ENCODE measurements at places on chromosomes 3 and 15.

- no peak for DNase-seq
Measured at GRCh38 chr3:109963831-109964230, 626.5 kb upstream of the DPPA4 start.

GRCh38 chr3:138063416-138063815, 52.0 kb downstream of the DZIP1L start:
- DNase-seq = no peak

- peak; percentile 80 for DNase-seq
Measured at GRCh38 chr15:39188930-39189329, 391.9 kb upstream of the THBS1 start.

DNA sequence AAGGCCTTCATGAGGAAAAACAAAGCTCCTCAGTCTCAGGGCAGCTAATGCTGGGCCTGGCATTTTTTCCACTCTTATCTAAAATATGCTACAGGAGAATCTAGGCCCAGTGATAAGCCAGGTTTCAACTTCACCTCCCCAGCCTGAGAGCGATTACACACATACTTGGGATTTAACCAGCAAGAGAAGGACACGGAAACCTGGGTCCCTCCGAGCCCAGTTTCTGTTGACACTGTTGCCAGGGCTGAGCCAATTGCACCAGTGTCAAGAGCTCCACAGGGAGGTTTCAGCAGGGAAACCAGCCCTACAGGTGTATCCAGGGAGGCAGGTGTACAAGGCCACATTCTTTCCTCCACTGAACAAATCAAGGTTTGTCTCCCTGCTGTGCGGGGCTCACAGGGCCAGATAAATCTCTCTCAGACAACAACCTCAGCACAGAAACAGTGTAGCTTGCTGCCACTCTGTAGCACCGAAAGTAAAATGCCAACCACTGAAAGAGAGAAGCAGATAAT, 85.4 kb downstream of the MAGI1 start:
- DNase-seq = no peak

DNA sequence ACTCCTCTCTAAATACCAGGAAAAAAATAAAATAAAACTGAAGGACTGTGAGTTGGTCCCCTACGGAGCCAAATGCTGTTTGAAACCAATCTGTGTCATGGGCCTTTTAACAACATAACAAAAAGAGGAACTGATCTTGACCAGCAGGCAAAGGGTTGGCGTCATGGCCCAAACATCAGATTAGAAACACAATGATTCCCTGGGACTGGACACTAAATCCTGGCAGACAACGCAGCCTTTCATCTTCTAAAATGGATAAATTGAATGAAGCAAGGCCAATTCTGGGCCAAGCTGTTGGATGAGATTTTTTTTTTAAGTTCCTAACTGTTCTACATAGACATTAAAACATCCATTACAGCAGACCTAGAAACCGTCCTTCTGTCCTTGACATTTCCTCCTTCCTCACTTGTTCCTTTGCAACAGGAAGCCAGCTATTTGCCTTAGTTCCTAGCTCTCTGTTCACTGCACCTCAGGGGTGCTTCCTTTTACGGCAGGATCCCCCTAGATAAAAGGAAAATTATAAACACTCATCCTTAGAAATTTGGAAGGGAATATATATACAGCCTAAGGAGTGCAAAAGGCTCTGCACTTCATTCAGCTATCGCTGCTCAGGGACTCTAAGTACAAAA, 21.6 kb upstream of the TAFA4 start:
- no peak for DNase-seq

DNA sequence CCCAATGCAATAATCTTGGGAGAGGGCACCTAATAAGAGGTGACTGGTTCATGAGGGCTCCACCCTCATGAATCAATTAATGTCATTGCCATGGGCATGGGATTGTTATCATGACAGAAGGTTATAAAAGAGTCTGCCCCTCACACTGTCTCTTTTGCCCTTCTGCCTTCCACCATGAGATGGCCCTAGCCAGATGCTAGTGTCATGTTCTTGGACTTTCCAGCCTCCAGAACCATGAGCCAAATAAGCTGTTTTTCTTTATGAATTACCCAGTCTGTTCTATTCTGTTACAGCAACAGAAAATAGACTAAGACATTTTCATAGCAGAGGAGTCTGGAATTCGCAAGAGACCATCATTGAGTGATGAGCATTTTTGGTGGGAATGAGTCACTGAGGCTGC, 16.0 kb upstream of the RAD18 start:
- no peak for DNase-seq

- no peak for DNase-seq
Measured at GRCh38 chr3:27585429-27585828, 101.2 kb upstream of the SLC4A7 start.

DNA sequence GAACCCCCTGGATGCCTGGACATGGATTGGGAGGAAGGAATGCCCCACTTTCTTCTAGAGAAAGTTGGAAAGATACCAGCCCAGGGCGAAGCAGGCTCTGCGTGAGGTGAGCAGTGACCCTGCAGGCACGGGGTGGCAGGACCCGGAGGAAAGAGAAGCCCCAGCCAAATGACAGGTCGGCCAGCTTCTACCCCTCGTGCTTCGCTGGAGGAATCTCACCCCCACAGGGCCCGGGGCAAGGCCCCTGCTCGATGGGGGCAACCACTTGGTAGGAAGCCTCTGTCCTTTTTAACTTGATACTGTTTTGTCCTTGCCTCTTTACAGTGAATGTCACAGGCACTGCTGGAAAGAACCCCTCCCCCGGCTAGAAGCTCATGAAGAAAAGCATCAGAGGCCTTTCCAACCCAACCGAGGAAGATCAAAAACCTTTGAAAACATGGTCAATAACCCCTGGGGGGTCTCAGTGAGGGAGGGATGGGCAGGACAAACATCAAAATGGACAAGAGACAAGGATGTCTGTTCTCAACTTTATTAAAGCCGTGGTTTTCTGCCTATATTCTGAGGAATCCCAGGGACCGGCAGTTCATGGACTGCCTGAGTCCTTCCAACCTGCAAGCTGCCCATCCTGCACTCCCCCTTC, 54.4 kb downstream of the SH3BP5 start:
- DNase-seq = no peak

- DNase-seq = no peak
Measured at GRCh38 chr3:40216471-40216870, 93.0 kb upstream of the EIF1B start.

DNA sequence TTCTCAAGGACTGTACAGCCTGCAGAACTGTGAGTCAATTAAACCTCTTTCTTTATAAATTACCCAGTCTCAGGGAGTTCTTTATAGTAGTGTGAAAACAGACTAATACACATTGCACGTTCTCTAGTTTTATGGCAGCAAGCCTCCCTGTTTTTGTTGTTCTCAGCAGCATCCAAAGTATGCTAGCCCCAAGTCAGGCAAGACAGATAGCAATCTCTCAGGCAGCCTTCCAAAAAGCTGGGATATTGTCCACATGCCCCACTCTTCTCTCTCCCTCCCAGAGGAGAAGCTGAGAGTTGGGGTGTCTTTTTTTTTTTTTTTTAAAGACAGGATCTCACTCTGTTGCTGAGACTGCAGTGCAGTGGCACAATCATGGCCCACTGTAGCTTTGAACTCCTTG, 130.6 kb downstream of the ISL2 start:
- DNase-seq = no peak

DNA sequence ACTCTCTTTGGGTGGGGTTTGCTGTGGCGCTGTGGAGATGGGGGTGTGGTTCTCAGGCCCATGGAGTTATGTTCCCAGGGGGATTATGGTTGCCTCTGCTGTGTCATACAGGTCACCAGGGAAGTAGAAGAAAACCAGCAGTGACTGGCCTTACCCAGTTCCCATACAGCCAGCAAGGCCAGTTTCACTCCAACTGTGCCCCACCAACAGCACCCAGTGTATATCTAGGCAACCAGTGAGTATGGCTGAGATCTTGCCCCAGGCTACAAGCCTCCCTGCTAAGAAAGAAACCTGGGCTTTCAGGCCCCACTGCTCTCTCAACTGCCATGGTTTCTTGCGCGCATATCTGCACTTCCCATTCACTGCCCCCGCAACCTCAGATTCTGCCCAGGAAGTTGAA, 31.4 kb upstream of the RARB start:
- DNase-seq = no peak

- DNase-seq = no peak
Measured at GRCh38 chr3:177169936-177170722, 27.2 kb downstream of the TBL1XR1 start.

DNA sequence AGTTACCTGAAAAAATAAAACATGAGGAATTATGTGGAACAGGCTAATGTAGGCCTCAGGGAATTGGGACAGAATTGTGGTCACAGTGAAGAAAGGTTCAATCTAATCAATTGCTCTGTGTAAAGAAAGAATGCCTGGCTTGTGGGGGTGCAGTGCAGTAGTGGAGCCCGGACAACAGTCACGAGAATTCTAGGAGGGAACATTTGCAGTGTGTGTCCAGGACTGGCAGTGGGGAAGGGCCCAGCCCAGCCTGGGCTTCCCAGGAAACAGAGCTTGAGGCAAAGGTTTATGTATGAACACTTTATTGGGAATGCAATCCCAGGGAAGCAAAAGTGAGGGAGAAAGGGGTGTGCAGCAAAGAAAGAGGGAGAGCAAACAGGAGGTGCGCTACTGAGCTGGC, 29.2 kb upstream of the CTDSPL start:
- no peak for DNase-seq

DNA sequence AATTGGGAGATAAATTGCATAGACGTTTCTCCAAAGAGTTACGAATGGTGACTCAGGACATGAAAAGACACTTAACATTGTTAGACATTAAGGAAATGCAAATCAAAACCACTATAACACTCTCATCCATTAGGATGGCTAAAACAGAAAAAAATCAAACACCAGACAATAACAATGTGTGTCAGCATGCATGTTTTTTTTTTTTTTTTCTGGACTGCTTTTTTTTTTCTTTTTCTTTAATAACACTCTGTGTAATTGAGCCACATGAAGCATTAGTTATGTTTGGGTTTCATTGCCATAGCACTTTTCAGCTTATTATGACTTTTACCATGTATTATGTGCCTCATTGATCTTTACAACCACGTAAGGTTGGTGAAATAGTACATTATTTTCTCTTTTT, 95.0 kb downstream of the NFKBIZ start:
- DNase-seq = no peak

- no peak for DNase-seq
Measured at GRCh38 chr15:99578809-99579208, 13.0 kb downstream of the MEF2A start.

DNA sequence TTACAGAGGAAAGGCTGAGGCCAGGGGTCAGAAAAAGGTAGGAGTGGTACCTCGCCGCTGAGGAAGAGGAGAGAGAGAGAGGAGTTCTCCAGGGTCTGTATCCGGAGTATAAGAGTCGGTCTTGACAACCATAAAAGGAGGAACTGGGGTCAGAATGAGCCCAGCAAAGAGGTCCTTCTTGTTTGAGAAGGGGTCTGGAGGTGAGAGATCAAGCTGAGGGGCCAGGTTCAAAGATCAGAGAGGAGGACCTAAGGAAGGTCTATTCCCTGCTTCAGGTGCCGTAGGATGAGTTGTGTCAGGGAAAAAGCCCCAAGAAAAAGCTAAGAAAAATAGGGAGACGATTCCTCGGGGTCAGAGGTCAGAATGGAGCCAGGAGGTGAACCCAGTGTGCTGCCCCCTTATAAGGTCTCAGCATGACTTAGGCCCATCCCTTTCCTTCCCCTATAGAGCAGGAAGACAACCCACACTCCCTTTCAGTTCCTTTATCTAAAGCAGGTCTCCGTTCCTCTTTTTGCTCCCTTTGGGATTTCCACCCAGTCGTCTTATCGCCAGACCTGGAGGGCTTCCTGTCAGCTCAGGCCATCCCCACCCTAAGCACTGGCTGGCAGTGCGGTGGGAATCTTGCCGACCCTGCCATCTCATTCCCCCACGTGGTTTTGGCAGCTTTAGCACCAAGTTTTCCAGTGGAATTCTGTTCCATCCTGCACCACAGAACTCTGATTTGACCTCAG, 651 bp downstream of the MTMR14 start:
- DNase-seq = no peak

- no peak for DNase-seq
Measured at GRCh38 chr3:113339616-113340244, 101.6 kb downstream of the CFAP44 start.

GRCh38 chr15:62902821-62903220, 139.7 kb upstream of the TPM1 start:
- no peak for DNase-seq

DNA sequence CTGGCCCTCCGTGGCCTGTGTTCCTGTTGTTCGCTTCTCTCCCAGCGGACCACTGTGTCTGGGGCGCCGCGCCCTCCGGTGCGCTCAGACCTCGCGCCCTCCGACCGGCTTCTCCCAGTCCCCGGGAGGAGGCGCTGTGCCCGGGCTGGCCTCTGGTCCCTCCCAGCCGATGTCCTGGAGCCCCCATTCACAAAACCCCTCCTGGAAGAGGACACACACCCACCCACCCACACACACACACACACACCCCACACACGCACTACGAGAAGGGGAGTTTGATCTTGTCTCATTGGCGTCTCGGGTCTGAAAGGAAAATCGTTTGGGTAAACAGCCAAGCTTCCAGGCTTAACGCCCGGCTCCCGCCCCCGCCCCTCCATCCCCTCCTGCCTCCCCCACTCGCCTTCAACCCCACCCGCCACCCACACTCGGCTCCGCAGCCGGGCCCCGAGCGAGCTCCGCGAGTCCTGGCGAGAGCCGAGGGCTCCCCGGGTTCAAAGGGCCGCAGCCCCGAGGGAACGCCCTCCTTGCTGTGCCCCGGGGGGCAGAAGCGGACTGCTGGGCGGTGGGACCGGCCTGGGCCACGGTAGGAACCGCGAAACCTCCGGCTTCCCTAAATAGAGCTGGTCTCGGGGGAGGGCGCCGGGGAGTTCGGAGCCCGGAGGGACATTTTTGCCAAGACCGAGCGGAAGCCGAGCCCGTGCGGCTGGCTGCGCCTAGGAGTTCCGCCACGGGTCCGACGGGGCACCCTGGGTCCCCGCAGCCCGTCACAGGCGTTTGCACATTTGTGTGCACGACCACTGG, 23.6 kb downstream of the NR2F2 start:
- DNase-seq = no peak

GRCh38 chr3:186821429-186822387, 15.4 kb upstream of the RFC4 start:
- peak; percentile 56 for DNase-seq

GRCh38 chr3:53100818-53101466, 29.3 kb downstream of the RFT1 start:
- DNase-seq = no peak

- DNase-seq = no peak
Measured at GRCh38 chr3:73431183-73431900, 193.4 kb downstream of the PDZRN3 start.

DNA sequence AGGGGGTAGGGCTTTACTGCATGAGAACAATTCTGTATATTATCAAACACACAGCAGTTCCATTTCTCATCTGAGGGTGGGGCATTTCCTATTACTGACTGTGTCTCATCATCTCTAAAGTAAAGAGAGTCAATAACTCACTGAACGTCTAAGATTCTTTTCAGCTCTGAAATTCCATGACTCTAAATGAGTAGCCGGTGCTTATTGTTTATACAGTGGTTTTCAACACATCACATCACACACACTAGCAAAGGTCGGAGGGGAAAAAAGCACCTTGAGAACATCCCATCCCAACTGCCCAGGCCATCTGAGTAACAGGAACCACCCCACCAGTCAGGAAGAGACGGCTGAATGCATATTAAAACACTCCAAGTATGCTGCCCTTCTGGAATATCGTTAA, 196.0 kb downstream of the SUCLG2 start:
- DNase-seq = no peak

GRCh38 chr3:184872200-184872599, 60.2 kb downstream of the VPS8 start:
- no peak for DNase-seq

GRCh38 chr3:63343674-63344073, 65.6 kb downstream of the SYNPR start:
- peak; percentile 40 for DNase-seq

Data from A549 (cell line).